ENCODE measurements at places on chromosomes 6 and 20.

DNA sequence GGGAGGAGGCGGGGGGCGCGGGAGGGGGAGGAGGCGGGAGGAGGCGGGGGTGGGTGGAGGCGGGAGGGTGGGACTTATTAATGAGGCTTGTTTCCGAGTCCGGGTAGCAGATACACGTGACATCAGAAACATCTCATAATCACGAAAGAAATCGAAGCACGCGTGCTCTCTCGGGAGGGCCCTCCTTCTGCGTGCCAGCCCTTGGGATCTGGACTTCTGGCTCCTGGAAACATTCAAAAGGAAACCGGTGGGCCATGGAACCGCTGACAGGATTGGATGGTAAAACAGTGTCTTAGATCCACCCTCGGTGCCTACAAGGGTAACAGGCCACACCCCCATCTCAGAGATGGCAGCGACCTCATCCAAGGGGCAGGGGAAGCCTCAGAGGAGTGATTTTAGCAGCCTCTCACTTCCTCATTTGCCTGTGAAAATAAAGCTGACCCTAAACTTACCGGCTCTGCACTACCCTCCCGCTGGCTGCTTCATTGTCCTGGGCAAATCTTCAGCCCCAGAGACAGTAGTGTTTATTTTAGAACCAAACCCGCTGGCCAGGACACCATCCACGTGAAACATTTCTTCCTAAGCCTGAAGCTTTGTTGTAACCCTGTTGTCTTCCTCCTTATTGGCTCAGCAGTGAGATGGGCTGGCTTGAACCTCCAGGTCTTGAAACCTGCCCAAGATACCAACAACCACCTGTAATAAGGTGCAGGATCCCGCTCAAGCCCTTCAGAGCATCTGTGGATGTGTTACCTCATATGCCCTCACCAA, 97.5 kb downstream of the PSMG4 start:
- peak; percentile 44 for DNase-seq

- DNase-seq, result no peak
These were observed 27.1 kb downstream of the RNF217 start for GRCh38 chr6:124989136-124989983.

DNA sequence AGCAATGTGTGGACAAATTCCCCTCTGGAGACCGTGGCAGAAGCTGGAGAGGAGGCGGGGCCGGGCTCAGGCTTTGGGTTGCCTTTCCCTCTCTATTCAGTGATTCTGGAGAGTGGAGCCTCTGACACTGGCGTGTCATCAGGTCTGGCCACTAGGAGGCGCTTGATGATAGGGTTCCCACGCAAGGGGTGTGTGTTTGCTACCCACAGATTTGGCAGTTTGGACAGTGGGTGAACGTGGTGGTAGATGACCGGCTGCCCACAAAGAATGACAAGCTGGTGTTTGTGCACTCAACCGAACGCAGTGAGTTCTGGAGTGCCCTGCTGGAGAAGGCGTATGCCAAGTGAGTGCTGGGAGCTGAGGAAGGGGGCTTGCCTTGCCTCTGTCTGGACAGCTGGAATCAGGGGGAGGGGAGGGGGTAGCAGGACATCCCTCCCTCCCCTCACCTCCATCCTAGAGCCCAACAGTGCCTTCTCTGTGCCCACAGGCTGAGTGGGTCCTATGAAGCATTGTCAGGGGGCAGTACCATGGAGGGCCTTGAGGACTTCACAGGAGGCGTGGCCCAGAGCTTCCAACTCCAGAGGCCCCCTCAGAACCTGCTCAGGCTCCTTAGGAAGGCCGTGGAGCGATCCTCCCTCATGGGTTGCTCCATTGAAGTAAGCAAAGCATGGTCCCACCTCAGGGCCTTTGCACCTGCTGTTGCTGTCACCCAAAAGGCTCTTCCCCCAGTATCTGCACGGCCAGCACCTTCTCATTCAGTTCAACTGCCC, 14.3 kb downstream of the CAPN11 start:
- peak; percentile 69 for DNase-seq

- no peak for DNase-seq
These were observed 248.6 kb downstream of the ALDH8A1 start for GRCh38 chr6:134701301-134701700.

DNA sequence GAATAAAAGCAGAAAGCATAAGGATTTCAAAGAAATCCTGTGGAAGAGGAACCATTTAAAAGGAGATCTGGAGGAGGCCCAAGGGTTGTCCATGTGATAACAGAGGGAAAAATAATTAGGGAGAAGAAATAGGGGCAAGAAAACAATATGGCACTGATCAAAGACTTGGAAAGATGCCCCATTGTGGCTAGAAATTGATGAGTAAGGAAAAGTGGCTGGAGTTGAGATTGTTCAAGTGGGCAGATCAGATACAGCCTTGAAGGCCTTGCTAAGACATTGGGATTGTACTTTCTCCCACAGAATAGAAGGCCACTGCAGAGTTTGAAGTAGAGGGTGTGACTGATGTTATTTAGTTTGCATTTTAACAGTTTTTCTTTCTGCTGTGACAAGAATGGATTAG, 213.3 kb downstream of the CBLN4 start:
- DNase-seq, result no peak

GRCh38 chr6:137218473-137218916, 690 bp downstream of the IFNGR1 start:
- no peak for DNase-seq

- no peak for DNase-seq
These were observed 4.7 kb downstream of the PTK6 start for GRCh38 chr20:63532449-63532971.

- DNase-seq, result no peak
These were observed 46.8 kb upstream of the UNC93A start for GRCh38 chr6:167244064-167244960.

- DNase-seq, result no peak
These were observed 204.2 kb downstream of the BCAS1 start for GRCh38 chr20:53865901-53866793.

DNA sequence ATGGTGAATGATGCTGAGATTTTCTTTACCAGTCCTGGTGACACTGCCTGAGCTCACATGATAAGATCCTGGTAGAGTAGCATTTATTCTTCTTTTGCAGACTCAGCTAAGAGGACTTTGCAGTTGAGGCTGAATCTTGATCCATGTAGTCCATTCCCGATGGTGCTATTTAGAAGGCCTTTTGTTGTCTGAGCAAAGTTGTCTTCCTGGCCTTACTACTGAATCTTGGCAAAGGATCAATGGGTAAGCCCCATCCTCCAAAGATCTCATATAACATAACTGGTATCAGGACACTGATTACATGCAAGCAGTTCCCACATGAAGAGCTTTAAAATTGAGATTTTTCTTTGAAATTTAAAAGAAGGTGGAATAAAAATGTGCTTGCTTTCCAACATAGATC, 291.6 kb downstream of the SOX4 start:
- DNase-seq, result no peak

GRCh38 chr6:148745926-148746325, 904 bp upstream of the UST start:
- no peak for DNase-seq

DNA sequence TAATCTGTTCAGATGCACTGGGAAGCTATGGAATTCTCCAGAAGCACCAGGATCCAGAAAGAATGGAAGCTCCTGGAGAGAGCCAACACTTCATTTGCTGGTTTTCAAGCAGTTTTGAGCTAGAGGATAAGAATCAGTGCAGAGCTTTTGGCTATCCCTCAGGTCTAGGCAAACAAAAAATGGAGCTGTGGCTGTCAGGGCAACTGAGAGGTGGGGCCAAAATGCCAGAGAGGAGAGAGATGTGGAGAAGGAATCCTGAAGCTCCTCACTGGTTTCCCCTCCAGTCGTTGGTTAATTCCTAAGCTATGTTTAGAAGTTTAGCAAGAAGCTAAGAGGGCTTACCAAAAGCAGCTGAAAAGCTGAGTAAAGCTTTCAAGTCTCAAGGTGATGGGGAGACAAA, 294.2 kb upstream of the JARID2 start:
- DNase-seq, result no peak

GRCh38 chr20:63751471-63752271, 12.1 kb downstream of the SLC2A4RG start:
- DNase-seq, result no peak

- DNase-seq, result no peak
These were observed 152.7 kb downstream of the DLL1 start for GRCh38 chr6:170137911-170138910.

GRCh38 chr6:130964289-130964688, 98.8 kb downstream of the EPB41L2 start:
- DNase-seq, result no peak

GRCh38 chr6:33392595-33392948, 949 bp downstream of the KIFC1 start:
- no peak for DNase-seq

- no peak for DNase-seq
These were observed 661.3 kb downstream of the CD109 start for GRCh38 chr6:74357321-74357720.

DNA sequence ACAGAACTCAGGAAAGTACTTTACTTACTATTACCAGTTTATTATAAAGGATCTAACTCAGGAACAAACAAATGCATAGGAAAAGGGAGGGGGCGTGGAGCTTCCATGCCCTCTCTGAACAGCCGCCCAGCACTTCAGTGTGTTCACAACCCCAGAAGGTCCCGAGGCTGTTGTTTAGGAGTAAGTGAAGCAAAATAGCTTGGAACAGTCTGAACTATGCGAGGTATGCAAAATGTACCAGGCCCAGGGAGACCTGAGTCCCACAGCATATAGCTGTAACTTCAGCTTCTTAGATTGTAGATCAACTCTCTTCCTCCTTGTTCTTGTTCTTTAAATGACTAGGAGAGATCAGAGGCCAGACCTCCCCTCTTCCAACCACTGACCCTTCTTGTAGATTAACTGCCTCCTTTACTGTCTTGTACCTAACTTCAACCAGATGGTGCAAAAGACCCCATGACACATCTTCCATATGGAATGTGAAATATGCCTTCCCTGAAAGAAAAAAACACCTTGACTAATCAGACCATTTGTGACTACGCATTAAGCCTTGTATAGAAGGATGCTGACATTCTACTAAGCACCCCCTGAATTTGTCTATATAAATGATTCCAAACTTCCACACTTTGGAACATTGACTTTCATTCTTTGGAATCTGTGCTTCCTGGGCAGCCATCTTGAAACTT, 98.8 kb upstream of the SNX9 start:
- DNase-seq, result no peak

DNA sequence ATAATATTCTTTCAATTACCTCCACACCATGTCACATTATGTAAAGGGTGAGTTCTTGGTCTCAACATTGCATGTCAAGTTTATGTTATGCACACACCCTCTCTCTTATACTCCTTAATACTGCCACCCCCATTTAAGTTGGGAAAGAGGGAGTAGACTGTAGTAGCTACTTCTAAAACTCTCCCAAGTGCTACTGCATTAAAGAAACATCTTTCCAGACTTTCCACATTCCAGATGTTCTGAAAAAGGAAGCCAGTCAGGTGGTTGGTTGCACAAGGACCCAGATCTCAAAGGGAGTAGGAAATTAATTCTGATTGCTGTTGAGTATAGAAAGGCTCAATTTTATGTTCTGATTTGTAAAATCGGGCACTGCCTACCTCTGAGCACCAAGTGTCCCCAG, 419.5 kb downstream of the CD83 start:
- no peak for DNase-seq

- DNase-seq, result no peak
These were observed 38.5 kb downstream of the KCNQ2 start for GRCh38 chr20:63433756-63434531.

DNA sequence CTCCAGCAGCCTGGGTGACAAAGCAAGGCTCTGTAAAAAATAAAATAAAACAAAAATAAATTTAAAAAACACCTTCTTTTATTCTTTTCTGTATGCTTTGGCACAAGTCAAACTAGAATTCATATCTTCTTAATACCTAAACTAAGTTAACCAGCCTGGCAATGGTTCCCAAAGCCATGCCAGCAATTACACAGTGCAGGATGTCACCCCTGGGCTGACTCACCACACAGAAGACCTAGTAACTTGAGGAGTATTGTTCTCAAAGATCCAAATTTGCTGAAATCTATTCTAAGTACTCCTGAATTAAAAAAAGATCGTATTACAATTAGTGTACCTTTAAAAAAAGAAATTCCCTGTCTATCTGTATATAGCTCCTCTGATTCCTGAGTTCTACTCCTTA, 162.7 kb upstream of the SGK1 start:
- DNase-seq, result no peak

GRCh38 chr6:44057931-44058616, 69.2 kb downstream of the MRPL14 start:
- DNase-seq, result no peak

GRCh38 chr6:85672050-85672449, 29.4 kb upstream of the SYNCRIP start:
- DNase-seq, result no peak

DNA sequence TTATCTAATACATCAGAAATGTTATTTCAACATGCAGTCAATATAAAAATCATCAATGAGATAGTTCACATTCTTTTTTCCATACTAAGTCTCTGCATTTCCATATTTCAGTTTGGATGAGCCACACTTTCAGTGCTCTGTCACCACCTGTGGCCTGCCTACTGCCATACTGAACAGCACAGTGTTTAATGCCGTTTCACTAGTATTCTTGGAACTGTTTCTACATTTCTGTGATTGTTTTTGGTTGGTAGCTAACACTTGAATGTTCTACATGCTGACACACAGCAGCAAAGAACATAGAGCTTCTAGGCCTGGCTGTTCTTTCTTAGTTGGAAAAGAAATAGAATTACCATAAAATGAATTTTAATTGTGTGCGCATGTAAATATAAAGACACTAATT, 61.4 kb upstream of the KIF25 start:
- no peak for DNase-seq

GRCh38 chr6:86629123-86629522, 308.2 kb upstream of the HTR1E start:
- no peak for DNase-seq

GRCh38 chr6:80126657-80127345, 20.3 kb downstream of the BCKDHB start:
- no peak for DNase-seq

DNA sequence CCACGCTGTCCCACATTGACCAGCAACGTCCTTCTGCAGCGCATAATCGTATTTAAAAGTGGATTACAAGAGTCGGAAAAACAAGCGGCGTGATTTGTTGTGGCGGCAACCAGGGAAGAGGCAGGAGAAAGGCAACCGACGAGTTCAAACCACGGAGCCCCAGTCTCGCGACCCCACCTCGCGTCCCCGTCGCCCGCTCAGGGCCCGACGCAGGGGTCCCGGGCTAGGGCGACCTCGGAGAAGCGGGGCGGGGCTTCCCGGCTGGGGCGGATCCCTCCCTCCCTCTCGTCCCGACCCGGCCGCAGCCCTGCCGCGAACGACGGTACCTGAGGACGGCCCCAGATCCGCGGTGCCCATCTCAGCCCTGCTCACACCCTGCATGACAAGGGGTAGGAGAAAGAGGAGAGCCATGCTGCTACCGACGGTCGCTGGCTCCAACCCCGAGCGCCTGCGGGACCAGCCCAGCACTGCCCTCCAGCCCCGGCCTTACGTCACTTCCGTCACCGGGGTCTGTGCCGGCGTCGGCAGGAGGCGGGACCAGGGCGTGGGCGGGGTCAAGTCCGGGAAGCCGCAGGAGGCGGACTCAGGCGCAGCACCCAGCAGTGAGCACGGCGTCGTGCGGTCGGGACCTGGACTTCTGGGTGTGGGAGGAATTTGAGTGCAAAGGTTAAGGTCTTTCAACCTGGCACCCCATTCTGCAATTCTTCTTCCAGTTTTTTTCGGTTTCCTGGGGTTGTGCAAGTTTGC, at the start of gene IFNGR1:
Gene IFNGR1 (minus strand): TSS at position 469 of the 747 bp plus-strand sequence. CDS start 58 bp downstream, at position 411.
- peak; percentile 72 for DNase-seq
